NCI-H510A (cell line): ENCODE measurements at places on chromosomes 6 and 20.

GRCh38 chr6:36121787-36122494 is 8.4 kb upstream of the MAPK13 start:
- no peak for DNase-seq

GRCh38 chr6:33888664-33889200 is 84.9 kb upstream of the MLN start:
- DNase-seq: no peak

DNA sequence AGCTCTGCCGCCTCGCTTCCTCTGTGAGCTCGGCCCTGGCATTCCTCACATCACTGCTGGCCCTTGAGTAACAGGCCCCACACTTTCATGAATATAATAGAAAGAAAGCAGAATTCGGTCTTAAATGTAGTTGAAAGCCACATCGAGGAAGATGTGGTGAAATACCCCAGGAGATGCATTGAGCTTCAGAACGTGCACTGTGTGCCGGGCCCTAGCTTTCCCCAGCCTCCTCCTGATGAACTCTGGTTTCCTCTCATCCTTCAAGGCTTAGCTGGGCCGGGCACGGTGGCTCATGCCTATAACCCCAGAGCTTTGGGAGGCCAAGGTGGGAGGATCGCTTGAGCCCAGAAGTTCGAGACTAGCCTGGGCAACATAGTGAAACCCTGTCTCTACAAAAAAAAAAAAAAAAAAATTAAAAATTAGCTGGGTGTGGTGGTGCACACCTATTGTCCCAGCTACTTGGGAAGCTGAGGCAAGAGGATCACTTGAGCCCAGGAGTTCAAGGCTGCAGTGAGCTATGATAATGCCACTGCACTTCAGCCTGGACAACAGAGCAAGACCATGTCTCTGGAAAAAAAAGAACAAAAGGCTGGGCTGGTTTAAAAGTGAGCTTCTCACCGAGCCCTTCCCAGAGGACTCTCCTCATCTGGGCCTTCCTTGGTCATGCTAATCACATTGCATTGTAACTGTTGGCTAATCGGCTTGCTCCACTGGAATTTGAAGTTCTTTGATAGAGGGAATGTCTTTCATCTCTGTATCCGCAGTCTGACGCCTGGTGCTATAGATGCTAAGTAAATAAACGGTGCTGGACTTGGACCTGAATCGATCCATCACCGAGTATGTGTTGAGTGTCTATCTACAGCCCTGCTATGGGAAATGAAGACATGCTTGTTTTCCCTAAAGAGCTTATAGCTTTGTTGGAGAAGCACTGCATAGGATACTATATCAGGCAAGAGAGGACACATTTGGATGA is 43.8 kb upstream of the FOXQ1 start:
- DNase-seq: no peak

GRCh38 chr6:153231048-153231646 is 100.1 kb upstream of the RGS17 start:
- DNase-seq: peak; percentile 4

GRCh38 chr6:165082636-165083035 is 226.8 kb downstream of the C6orf118 start:
- DNase-seq: no peak
